Uterus (tissue), 4 donors: ENCODE measurements at places on chromosomes 16 and 17. TPM values are rescaled to one million over a fixed set of nuclear protein-coding genes. Genes with fewer than 3 reads are reported as not detected.

GRCh38 chr17:75457047-75457654 is 716 bp downstream of the TMEM94 start:
- DNase-seq, result peak; percentile 47

- no peak for DNase-seq
These were observed 655 bp upstream of the MTHFSD start for GRCh38 chr16:86555704-86556075.

DNA sequence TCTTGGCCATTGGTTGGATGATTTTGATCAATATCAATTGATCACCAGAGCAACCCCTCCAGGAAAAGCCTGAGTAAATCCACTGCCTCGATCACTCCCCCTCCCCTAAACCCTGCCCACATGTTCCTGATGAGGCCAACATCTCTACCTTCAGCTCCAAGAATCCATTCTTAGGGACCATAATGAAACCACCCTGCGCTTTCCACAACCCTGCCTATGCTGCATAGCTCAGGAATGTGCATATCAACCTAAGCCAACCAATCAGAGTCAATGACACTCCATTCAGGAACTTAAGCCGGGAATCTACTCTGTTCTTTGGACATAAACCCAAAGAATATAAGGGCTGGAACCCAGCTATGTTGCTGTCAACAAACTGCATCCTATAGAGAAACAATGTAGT is 86.3 kb downstream of the MYH11 start:
- DNase-seq, result no peak

DNA sequence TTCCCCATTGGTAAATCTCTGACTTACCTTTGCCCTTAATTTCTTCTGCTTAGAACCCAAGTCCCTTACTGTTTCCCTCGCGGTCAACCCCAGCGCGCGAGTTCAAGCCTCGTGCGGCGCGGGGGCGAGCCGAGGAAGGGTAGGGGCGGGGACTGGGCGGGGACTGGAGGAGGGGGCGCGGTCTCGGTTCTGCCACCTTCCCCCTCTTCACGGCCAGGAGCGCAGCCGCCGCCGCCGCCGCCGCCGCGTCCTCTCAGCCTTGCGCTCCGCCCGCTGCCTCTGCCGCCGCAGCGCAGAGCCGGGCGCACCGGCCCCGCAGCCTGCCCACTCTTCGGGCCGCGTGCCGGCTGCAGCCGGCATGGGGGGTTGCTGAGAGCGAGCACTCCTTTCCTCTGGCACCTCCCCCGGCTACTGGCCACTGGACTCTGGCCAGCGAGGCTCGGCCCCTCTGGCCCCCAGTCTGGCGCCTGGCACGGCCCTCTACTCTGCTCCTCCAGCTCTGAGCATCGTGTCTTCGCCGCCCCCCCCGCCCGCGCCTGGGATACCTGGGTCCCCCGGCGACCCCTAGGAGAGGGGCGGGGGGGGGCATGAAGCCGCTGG is at the start of gene RAPGEFL1:
RAPGEFL1 (plus strand) TSS at position 196 of the 600 bp plus-strand sequence; CDS start at position 588, 392 bp downstream.
- peak; percentile 75 for DNase-seq

GRCh38 chr17:77332981-77333685 is 192.4 kb downstream of the SEC14L1 start:
- peak; percentile 13 for DNase-seq

HS3ST6 gene
- total RNA-seq, result not detected

- DNase-seq, result no peak
These were observed 51.4 kb downstream of the USP22 start for GRCh38 chr17:20991276-20992037.

DNA sequence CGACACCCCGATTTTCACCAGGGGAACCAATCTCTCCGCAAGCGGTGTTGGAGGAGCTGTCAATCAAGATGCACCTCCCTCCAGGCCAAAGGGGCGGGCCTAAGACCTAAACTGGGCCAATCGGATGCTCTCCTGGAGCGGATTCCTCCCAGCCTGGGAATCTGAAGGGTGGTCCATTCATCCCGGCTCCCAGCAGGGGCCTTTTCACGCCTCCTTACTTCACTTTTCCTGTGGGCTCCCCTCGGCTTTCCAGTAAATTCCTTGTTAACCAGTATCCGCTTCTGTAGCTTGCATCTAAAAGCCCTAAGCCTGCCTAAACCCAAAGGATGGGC is 17.1 kb downstream of the C16orf74 start:
- no peak for DNase-seq

- peak; percentile 95 for DNase-seq
These were observed 1.5 kb downstream of the HCFC1R1 start for GRCh38 chr16:3022208-3022683.
